ENCODE measurements at places on chromosomes 1 and 21.

GRCh38 chr21:35976481-35976880 lies 83.8 kb downstream of the SETD4 start:
- no peak for DNase-seq

- DNase-seq: no peak
Measured at GRCh38 chr1:41963636-41964035, 44.9 kb upstream of the HIVEP3 start.

- no peak for DNase-seq
Measured at GRCh38 chr1:78373676-78374075, 117.1 kb upstream of the PTGFR start.

DNA sequence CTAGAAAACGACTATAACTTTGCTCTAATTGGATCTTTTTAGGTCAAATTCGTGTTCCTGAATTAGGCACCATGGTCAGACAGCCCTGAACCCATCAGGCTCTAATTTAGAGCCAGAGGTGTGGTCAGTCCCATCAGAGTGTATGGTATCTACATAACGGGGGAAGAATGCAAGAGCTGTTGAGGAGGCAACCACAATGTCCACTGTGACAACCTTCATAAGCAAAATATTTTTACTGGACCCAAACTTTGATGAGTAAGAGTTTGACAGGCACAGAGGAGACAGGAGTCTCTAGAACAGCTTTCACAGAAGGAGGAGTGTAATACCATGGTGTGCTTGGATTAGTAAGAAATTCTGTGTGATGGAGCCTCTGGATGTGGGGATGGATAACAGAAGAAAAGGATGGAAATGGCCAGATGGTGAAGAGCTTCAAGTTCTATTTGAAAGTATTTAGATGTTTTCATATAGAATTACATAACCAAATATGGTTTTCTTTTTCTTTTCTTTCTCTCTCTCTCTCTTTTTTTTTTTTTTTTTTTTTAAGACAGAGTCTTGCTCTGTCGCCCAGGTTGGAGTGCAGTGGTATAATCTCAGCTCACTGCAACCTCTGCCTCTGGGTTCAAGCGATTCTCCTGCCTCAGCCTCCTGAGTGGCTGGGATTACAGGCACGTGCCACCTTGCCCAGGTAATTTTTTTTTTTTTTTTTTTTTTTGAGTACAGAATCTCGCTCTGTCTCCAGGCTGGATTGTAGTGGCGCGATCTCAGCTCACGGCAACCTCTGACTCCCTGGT lies 24.9 kb downstream of the UBE2U start:
- DNase-seq: no peak

DNA sequence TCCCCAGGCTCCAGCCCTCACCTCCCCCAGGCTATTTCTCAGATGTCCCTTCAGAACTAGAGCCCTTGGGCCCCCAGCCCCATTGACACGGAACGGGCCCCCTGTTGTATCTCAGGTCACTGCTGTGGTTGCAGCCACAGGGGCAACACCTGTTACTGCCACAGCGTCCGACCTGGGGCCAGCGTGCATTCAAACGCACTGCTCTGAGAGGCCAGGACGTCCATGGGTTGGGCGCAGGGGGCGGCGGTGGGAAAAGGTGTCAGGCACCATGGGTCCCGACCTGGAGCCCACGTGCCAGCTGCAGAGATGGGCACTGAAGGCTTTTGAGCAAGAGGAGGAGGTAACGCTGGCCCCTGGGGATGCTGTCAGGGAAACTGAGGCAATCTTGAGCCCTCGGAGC lies 13.3 kb downstream of the FAAP20 start:
- DNase-seq: no peak

DNA sequence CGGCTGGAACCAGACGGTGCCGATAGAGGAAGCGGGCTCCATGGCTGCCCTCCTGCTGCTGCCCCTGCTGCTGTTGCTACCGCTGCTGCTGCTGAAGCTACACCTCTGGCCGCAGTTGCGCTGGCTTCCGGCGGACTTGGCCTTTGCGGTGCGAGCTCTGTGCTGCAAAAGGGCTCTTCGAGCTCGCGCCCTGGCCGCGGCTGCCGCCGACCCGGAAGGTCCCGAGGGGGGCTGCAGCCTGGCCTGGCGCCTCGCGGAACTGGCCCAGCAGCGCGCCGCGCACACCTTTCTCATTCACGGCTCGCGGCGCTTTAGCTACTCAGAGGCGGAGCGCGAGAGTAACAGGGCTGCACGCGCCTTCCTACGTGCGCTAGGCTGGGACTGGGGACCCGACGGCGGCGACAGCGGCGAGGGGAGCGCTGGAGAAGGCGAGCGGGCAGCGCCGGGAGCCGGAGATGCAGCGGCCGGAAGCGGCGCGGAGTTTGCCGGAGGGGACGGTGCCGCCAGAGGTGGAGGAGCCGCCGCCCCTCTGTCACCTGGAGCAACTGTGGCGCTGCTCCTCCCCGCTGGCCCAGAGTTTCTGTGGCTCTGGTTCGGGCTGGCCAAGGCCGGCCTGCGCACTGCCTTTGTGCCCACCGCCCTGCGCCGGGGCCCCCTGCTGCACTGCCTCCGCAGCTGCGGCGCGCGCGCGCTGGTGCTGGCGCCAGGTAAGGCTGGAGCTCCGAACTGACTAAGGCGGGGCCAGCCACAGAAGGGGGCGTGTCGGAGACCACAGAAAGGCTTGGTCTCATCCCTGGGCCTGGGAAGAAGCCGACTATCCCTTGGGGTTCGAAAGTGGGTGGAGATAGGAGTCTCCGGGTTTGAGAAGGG lies 486 bp downstream of the SLC27A3 start:
- peak; percentile 67 for DNase-seq

DNA sequence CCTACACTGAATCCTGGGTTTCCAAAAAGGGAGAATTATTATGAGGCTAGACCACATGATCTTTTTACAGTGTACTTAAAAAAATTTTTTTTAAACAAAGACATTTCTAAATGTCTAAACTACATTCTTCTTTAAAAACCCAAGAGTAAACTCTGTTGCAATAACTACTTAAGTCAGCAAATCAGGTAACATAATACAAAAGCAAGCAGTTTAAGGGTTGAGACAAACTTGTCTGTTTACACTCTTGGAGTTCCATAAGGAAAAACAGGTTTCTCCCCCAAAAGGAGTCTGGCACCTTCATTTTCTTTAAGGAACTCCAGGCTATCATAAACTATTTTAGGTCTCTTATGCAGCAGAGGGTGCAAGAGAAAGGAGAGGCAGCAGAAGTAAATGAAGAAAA lies 12.5 kb upstream of the ANKRD45 start:
- DNase-seq: no peak

DNA sequence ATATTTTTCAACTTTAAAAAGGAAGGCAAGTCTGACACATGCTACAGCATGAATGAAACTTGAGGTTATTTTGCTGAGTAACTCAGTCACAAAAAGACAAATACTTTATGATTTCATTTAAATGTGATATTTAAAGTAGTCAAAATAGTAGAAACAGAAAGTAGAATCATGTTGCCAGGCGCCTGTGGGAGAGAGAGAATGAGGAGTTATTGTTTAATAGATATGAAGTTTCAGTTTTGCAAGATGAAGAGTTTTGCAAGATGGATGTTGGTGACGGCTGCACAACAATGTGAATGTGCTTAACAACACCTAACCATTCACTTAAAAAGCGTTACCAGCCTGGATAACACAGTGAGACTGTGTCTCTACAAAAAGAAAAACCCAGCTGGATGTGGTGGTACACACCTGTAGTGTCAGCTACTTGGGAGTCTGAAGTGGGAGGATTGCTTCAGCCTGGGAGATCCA lies 20.7 kb upstream of the ATP1A1 start:
- DNase-seq: no peak

Data from CD4-positive, alpha-beta T cell treated with Interleukin-1 beta for 1 hour (primary cell).